Vagina (tissue), 2 donors: ENCODE measurements at places on chromosomes 3 and 15.

DNA sequence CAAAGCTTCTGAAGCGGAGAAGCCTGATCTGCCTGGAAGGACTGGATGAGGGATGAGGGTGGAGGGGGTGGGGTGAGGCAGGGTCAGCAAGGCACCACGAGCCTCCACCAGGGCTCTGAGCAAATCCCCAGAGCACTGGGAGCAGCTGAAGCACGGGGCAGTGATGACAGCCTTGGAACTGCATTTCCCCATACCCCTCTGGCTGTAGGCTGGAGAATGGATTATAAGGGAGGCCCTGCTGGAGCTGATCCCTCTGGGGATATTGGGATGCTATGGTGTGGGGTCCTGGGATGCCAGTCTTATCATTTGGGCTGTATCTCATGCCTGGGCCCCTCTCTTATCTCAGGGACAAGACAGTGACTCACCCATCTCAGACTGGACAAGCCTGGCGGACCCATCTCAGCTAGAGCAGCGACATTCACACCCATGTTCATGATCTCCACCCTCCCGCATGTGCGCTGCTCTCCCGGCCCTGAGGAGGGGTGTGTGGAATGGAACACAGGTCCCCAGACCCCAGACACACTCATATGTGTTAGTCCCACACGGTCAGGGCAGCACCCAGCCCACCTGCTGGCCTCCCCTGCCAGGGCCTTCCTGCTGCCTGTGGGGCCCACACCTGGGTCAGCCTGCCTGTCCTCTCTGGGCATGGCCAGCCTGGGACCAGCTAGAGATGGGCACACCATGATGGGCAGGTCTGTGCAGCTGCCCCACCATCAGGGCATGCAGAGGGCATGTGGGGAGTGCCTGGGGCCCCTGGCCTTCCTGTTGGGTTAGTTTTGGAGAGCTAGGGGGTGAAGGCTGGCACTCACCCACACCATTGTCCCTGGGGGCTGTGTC lies 97.1 kb downstream of the FBLN2 start:
- no peak for DNase-seq

DNA sequence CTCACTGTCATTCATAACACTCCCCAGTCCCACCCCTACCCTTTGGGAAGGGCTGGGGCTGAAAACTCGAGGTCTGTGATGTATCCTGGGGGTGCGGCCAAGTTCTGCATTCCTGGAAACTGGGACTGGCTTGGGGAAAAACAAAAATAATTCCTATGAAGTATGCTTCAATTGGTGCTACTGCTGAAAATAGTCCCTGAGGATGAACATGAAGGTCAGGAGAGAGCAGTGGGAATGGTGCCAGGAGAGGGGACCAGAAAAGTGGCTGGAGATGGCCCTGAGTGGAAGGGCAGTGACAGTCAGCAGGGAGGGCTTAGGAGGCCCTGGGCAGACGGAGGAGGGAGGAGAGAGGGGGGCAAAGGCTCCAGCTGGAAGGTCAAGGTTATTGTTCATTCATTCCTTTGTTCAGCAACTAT lies 4.8 kb upstream of the ISLR start:
- no peak for DNase-seq

GRCh38 chr3:44981220-44981619 lies 5.2 kb downstream of the EXOSC7 start:
- no peak for DNase-seq

- no peak for DNase-seq
Observed at GRCh38 chr3:135944831-135945230, 20.7 kb upstream of the PPP2R3A start.

DNA sequence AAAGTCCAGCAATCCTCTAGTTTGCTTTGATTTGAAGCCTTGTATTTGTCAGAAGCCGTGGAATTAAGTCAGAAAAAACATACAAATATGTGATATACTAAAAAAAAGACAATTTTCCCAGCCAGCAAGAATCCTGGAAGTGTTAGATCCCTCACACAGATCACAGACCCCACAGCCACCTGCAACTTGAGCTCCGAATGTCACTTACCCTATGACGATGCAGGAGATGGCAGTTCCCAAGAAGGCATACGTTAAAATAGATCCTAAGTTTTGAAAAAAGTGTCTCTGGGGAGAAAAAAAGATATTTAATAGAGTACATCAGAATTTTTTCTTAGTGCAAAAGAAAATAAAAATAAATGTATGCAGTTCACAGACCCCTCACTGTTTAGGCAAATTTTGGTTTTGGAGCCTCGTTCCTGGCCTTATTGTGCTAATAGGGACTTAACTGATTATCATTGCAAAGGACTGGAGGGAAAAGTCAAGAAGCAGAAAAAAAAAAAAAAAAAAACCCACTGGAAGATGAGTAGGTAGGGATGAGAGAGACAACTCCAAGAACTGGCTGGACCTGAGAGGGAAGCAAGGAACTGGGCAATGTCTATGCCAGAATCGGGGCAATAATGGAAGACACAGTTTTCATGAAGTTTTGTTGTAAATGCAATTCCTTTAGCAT lies 53.3 kb downstream of the SLC9A9 start:
- DNase-seq, result no peak

- DNase-seq, result no peak
Observed at GRCh38 chr3:170835336-170835735, 34.7 kb downstream of the RPL22L1 start.

GRCh38 chr15:66783725-66784124 lies 81.7 kb downstream of the SMAD6 start:
- DNase-seq, result no peak

DNA sequence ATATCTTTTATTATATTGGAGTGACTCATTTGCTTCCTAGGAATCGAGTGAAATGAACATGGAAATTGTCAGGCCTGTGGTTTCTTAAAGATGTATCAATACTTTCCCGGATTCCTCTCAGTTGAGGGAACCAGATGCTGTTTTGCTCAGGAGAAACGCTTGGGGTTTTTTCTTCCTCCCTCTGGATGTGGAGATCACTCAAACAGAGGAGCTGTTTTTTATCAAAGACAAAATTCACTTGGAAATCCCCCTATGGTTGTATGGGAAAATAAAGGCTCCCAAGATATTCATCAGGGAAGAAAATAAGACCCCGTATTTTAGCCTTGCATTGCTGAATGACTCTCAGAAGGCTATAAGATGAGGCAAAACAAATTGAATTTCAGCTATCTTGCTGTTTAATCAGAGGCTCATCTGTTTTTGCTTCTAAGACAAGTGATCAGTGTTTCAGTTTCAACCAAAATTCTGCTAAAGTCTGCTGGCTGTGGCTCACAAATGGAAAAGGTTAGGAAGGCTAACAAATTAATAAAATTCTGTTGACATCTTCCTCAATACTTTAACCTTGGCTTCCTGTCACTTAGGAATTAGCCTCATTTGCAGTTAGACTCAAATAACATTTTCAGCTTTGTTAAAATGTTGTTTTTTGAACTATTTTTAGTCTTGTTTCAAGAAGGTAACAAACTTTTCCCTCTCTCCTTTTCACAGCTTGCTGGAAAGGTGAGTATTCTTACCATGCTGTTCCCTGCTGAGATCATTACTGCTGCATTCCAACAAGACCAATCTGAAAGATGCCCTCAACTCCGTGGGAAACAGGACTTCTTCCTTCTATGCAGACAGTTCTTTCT lies 83.6 kb downstream of the COL6A5 start:
- no peak for DNase-seq

- DNase-seq, result no peak
Observed at GRCh38 chr3:168618827-168619470, 523.2 kb upstream of the GOLIM4 start.

GRCh38 chr15:88894819-88895767 lies at the start of gene HAPLN3:
Gene HAPLN3, minus strand, starts transcription at chr15:88895544. Its CDS starts 8,246 bp downstream, at chr15:88887298.
- DNase-seq, result no peak

- no peak for DNase-seq
Observed at GRCh38 chr3:7075117-7075516, 214.2 kb downstream of the GRM7 start.

GRCh38 chr3:157844216-157844615 lies 262.0 kb downstream of the SHOX2 start:
- no peak for DNase-seq

DNA sequence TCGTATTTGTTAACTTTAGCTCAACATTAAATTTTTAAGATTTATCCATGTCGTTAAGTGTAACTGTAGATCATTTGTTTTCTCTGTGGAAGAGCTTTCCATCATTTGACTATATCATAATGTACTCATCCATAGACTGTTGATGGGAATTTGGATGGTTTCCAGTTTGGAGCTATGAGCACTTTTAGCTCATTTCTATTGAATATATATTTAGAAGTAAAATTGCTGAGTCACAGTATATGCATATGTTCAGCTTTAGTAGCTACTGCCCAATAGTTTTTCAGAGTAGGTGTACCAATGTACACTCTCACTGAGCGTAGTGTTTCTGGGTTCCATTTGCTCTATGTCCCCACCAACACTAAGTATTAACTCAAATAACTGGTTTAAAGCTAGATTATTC lies 263.0 kb downstream of the ULK4 start:
- no peak for DNase-seq

- no peak for DNase-seq
Observed at GRCh38 chr3:41330465-41330864, 131.2 kb downstream of the CTNNB1 start.

GRCh38 chr3:8724108-8724752 lies 9.4 kb upstream of the CAV3 start:
- no peak for DNase-seq

- no peak for DNase-seq
Observed at GRCh38 chr3:74331711-74332110, 282.7 kb downstream of the CNTN3 start.

DNA sequence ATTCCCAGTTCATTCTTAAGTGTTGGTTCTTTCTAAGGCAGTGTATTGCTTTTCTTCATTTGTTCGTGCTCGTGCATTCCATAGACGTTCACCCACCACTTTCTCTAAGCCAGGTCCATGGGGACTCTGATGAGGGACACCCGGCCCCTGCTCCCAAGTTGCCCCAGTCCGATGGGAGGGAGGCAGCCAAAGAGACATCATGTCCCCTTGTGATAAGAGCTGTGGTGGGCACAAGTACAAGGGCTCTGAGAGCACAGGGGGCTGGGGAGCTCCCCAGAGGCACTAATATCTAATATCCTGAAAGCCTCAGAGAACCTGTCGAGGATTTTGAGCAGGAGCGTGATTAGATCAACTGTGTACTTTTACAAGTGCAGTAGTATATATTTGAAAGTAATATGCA lies 6.3 kb downstream of the SPSB4 start:
- DNase-seq, result no peak

GRCh38 chr3:94176988-94177745 lies 114.3 kb downstream of the NSUN3 start:
- DNase-seq, result no peak

DNA sequence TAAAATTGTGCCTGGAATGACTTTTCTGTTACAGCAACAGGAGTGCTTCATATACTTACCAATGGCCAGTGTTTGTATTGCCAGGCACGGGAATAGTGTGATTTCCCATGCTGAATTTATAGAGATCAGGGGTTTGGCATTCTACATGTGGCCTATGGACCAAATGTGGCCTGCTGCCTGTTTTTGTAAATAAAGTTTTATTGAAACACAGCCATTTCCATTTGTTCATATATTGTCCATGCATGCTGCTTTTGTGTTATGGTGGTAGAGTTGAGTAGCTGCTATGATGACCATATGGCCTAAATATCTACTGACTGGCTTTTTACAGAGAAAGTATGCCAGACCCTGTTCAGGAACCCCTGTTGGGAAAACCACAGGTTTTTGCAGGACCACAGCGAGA lies 55.6 kb downstream of the SLCO3A1 start:
- no peak for DNase-seq

GRCh38 chr3:29195056-29195455 lies 85.8 kb upstream of the RBMS3 start:
- DNase-seq, result no peak

GRCh38 chr3:63961891-63962290 lies 49.7 kb upstream of the SCAANT1 start:
- DNase-seq, result no peak

DNA sequence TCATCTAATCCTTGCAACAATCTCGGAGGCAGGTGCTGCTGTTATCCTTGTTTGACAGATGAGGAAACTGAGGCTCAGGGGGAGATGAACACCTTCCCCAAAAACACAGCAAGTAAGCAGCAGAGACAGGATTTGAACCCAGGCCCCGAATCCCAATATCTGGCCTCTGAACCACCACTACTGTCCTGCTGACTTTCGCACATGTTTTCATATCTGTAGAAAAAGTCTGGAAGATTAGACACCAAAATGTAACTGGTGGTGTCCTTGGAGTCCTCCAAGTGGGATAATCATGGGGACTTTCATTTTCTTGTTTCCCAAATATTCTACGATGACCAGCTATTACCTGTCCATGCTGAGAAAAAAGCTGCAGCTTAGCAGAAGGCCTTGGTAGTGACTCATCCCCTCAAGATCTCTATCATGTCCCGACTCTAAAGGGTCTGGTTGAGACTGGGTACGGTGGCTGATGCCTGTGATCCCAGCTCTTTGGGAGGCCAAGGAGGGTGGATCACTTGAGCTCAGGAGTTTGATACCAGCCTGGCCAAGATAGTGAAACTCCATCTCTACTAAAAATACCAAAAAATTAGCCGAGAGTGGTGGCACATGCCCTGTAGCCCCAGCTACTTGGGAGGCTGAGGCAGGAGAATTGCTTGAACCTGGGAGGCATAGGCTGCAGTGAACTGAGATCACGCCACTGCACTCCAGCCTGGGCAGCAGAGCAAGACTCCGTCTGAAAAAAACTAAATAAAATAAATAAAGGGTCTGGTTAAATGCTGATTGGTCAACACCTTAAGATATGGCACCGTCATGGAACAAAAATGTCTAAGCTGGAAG lies 8.6 kb downstream of the IRAK2 start:
- DNase-seq, result no peak

DNA sequence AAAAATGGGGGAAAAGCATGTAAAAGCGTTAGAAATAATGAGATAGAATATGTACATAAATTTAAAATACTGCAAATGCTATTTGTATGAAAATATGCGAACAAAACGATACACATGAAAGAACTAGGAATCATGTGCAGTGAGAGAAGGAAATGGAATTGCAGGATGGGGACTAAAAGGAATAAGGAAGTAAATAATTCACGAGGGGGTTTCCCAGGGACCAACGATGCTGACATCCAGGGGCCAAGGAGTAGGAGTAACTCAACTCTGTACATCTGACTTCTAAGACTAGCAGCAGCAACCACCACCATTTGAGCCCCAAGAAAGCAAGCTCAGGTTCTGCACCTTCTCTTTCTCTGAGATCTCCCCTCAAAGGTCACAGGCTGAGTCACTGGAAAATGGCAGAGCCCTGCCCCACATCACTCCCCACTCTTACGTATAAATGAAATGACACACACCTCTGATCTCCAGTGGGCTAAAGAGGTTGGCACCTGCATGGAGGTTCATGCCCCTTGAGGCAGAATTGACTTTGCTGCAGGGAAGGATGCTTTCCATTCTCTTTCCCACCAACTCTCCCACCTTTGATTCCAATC lies 100.0 kb upstream of the DLG1 start:
- DNase-seq, result no peak
